HAP-1 (cell line): ENCODE measurements at places on chromosomes 3 and 15.

DNA sequence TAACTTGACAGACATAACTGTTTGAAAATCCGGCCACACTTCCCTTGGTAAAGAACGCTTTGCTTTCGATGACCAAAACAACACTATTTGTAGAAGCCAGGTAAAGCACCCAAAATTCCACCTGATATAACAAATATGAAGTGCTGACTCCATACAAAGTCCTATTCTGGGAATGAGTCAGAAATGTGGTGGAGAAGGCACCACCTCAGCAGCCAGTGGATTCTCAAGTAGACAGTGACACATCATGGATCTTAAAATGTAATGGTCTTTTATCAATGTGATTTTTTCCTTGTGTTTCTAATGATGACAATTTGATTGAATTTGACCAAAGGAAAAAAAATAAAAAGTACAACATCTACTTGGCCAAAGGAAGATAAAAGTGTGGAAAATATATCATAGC is 135.0 kb upstream of the WNT5A start:
- no peak for DNase-seq

DNA sequence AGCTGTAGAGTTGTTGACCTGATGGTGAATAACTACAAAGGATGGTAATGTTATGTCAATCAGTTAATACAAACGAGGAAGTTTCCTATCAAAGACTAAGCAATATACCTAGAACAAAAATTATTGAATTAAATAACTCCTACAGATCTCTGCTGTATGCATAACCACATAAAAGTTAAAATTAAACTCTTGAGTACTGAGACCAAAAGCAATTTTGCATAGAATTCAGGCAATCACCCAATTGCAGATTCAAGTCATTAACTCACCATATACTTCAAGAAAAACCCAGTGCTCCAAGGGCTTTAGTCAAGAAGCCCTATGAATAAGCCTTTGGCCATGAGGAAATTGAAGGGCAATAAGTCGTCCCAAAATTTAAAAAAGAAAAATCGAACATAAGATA is 518.8 kb downstream of the MECOM start:
- DNase-seq: no peak

DNA sequence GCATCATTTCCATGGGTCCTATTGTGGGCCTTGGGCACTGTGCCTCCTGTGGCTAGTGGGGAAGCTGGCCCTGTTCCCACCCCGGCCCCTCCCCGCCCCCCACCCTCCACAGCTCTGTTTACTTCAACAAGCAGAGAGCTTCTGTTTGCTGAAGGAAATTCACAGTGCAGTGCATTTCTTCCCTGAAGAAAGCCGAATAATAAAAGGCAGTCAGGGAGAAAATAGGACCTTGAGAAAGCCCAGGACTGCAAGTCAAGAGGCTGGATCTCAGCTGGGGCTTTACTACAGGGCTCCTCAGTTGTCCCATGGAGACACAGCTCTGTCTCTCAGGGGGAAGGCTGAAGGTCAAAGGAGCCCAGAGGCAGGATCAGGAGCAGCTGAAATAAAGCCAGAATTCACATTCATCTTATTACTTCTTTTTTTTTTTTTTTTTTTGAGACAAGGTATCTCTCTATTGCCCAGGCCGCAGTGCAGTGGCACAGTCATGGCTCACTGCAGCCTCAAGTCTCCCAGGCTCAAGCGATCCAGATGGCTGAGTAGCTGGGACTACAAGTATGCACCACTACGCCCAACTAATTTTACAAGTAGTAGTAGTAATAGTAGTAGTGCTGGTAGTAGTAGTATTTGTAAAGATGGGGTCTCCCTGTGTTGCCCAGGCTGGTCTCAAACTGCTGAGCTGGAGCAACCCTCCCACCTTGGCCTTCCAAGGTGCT is 33.0 kb upstream of the LACTB start:
- no peak for DNase-seq

DNA sequence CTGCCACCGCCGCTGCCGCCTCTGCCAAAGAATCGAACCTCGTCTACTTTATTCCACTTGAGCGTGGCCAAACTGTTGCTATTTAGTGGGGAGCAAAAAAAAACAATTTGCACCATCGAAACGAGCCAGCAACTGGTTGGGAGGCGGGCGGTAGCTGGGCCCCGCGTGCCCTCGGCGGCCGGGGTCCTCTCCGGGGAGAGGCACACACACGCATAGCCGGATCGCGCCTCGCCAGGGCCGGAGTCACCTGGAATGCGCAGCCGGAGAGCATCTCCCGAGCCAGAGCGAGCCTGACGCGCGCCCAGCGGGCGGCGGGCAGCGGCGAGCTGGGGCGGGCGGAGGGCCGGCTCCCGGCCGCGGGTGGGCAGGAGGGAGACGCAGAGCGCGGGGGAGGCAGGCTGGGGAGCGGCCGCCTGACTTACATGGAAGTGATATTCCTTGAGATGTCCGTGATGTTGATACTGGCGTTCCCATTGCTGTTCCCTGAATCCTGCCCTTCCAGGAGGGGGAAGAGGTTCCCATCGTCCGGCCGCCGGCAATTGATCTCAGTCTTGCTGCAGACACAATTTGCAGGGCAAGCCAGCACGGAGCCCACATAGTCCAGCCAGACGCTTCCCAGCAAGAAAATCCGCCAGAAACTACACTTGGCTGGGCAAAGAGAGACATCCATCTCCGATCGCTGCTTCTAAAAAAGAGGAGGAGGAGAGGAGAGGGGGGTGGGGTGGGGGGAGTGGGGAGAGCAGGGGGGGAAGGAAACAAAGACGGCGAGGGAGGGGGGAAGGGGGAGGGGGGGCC is 858 bp downstream of the NTRK3 start:
- DNase-seq: no peak

- no peak for DNase-seq
Measured at GRCh38 chr3:19735111-19735510, 198.9 kb downstream of the EFHB start.
